ENCODE measurements at places on chromosomes 11 and 22. TPM values are rescaled to one million over a fixed set of nuclear protein-coding genes. Genes with fewer than 3 reads are reported as not detected.

Gene MFRP
- not detected for total RNA-seq

Gene OR52N4
- total RNA-seq: not detected

Gene PEX16
- 16.8 TPM for total RNA-seq

Gene OR4A16
- not detected for total RNA-seq

Gene MYO7A
- 1.4 TPM for total RNA-seq

Gene PHF21A
- 8.2 TPM for total RNA-seq

Gene SEC14L6
- not detected for total RNA-seq
